ENCODE measurements at places on chromosomes 11 and 22.

GRCh38 chr11:20310137-20310536, 53.4 kb upstream of the HTATIP2 start:
- DNase-seq = no peak

- no peak for DNase-seq
These were observed 160.2 kb upstream of the BLID start for GRCh38 chr11:122276221-122276620.

DNA sequence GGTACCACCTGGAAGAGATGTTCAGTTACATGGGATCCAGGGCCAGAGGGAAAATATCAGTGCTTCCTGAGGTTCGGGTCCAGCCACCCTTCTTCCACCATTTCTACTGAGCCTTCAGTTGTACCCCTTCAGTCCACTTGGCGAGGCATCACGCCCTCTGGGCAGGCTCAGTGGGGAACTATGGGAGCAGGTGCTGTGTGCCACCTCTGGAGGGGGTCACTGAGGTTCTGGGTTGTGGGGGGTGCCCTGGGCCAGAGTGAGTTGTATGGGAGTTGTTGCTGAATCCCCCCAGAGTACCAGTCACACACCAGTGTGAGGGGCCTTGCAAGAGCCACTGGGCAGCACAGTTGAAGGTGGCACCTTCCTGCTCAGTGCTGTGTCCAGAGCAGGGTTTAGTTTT, 2.7 kb upstream of the SREBF2 start:
- no peak for DNase-seq

- no peak for DNase-seq
These were observed 38.8 kb downstream of the OSBPL5 start for GRCh38 chr11:3126207-3126865.

- no peak for DNase-seq
These were observed 4.5 kb downstream of the TRIM29 start for GRCh38 chr11:120133216-120134105.

DNA sequence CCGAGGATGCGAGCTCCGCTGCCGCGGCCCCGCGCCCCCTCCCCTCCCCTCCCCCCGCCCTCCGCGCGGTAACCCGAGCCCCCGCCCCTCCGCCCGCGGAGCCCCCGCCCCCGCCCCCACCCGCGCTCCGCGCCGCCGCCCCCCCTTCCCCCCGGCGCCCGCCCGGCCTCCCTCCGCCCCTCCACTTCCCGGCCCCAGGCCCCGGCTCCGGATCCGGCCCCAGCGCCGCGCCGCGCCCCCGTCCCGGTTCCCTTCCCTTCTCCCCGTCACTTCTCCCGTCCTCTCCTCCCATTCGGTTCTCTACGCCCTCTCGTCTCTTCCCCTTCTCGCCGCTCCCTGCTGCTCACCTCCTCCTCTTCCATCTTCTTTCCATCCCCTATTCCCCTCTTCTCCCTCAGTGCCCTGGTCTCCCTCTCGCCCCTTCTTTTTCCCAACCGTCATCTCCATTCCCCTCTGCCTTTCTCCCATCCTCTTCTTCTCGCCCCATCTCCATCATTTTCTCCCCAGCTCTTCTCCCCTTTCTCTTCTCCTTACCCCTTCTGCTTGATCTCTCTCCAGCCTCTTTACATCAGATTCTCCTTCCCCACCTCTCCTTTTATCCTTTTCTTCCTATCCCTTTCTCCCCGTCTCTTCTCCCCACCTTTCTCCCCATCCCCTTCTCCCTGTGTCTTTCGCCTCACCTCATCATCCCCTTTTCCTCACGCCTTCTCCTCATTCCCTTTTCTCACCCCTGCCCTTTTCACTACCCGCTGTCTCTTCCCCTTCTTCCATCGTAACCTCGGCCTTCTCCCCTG, at the start of gene DCHS1:
Gene DCHS1 (minus strand): TSS at position 20 of the 794 bp plus-strand sequence. CDS start 14,196 bp downstream, outside the sequence.
- no peak for DNase-seq

DNA sequence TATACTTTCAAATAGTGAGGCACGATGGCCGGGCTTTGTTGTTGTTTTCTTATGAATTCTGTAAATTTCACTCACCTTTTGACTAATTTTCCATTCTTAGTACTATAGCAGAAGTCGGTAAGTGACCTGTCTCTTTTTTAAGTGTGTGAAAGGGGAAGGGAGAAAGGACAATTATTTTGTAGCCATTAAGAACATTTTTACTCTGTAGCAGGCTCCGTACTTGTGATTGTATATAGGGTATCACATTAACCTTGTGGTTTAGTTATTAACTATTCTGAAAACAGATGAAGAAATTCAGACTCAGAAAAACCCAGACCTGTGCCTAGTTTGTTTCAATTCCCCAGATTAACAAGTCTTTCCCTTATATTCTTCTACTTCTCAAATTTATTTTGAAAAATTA, 78.7 kb downstream of the CASP12 start:
- DNase-seq = no peak

DNA sequence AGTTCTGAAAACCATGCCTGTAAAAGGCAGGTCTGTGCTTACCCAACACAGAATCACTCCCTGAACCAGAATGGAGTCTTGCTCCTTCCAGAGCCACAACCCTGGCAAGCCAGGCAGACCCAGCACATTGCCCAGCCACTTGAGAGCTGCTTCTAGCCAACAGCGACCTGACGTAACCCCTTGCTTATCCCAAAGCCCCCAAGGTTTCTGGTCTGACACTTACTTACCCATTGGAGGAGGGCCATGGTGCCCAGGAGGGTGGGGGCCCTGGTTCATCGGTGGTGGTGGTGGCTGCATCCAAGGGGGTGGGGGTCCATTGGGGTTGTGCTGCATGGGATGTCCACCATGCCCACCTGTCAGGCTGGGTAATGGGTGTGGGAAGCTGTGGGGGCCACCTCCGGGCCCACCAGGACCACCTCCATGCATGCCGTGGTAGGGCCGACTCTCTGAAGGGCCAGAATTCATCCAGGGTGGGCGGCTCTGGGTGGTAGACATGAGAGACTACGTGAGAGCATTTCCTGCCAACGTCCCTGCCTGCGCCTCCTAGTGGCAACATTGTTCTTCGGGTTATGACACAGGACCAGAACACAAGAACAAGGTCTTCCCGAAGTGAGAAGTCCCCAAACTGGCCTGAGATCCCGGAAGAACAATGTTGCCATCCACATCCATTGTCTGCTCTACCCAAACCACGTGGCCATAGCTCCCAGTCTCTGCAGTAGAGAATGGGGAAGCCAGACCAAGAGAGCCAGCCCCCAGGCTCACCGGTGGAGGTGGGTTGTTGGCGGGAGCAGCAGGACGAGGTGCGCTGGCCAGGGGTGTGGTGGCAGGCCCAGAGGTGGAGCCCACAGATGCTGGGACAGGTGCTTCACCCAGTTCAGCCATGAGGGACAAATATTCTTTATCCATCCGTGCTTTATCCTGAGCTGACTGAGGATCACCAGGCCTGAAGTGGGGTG, 7.8 kb upstream of the PYGM start:
- peak; percentile 84 for DNase-seq

GRCh38 chr11:65557280-65558001, 718 bp downstream of the LTBP3 start:
- no peak for DNase-seq

GRCh38 chr11:57287884-57288283, 36.9 kb downstream of the TNKS1BP1 start:
- no peak for DNase-seq

- DNase-seq = no peak
These were observed at the start of gene PITPNM1 for GRCh38 chr11:67504950-67505581. TSS of gene PITPNM1 (minus strand) at chr11:67505363. CDS start at chr11:67504180, 1,183 bp downstream.

- no peak for DNase-seq
These were observed 8.0 kb upstream of the FXYD2 start for GRCh38 chr11:117832511-117832910.

Data from stimulated activated CD4-positive, alpha-beta T cell treated with anti-CD3 and anti-CD28 coated beads, Interleukin-12 subunit alpha, Interleukin-12 subunit beta, amount 100 ng/mL, for 24 hours (primary cell).